ENCODE measurements at places on chromosomes 16 and 17.

- no peak for DNase-seq
Measured at GRCh38 chr17:76176701-76177574, 35.9 kb upstream of the FOXJ1 start.

- DNase-seq, result no peak
Measured at GRCh38 chr16:48969611-48970010, 312.0 kb downstream of the CBLN1 start.

GRCh38 chr16:88828711-88829110, 17.0 kb upstream of the APRT start:
- no peak for DNase-seq

GRCh38 chr17:40450175-40450574, 6.9 kb downstream of the IGFBP4 start:
- DNase-seq, result peak; percentile 13

DNA sequence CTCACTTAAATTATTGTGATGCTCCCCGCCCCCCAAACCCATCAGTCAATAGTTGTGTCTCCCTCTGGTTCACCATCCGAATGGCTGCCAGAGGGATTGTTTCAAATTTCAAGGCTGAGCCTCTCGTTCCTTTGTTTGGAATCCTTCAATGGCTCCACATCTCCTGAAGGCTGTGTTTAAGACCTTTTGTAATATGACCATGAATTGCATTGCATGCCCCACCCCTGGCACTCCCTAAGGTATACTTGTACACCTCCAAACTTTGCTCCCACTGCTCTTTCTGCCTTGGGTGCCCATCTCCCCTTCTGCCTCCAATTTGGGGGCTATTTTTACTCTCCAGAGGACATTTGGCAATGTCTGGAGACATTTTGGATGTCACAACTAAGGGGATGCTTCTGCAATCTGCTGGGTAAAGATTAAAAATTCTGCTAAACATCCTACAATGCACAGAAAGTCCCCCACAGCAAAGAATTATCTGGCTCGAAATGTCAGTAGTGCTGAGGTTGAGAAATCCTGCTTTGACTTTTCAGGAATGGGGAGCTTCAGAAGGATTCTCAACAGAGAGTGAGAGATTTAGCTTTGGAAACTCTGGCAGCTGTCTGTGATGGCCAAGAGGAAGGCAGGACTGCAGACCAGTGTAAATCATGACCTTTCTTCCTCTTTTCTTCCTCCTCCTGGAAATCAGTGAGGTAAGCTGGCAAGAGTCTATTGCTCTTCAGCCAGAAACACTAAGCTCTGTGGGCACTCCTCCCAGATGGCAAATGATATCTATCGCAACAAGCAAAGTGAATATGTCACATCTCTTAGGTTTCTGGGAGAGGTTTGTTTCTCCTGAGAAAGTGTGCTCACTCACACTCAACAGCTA, 8.7 kb upstream of the IL4R start:
- no peak for DNase-seq
